Brain (organoid and tissue), 16 donors: ENCODE measurements at places on chromosomes 6 and 20. TPM values are rescaled to one million over a fixed set of nuclear protein-coding genes. Genes with fewer than 3 reads are reported as not detected.
A peak's percentile ranks its signal among the peaks of the same experiment; 100 is the strongest.

GRCh38 chr6:37840143-37840939, 20.8 kb downstream of the ZFAND3 start:
- DNase-seq: peak; percentile 40

- no peak for DNase-seq
Measured at GRCh38 chr6:142845143-142845571, 99.8 kb downstream of the HIVEP2 start.

Gene KIAA0408
- polyA plus RNA-seq: 24.9 TPM

DNA sequence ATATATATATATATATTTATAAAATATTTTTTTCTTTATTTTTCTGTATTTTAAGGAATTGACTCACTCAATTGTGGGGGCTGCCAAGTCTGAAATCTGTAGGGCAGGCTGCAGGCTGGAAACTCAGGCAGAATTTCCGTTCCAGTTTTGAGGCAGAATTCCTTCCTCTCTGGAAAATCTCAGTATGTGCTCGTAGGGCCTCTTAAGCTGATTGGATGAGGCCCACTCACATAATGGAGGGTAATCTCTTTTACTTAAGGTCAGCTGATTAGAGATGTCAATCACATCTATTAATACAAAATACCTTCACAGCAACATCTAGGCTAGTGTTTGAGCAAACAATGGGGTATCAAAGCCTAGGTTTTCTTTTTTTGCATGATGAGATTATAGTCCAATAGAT, 244.7 kb upstream of the RNF24 start:
- no peak for DNase-seq

Gene PKHD1
- polyA plus RNA-seq: not detected

GRCh38 chr20:46399401-46399800, 7.0 kb downstream of the ELMO2 start:
- DNase-seq: no peak

Gene LEMD2
- 49.4 TPM for polyA plus RNA-seq

DNA sequence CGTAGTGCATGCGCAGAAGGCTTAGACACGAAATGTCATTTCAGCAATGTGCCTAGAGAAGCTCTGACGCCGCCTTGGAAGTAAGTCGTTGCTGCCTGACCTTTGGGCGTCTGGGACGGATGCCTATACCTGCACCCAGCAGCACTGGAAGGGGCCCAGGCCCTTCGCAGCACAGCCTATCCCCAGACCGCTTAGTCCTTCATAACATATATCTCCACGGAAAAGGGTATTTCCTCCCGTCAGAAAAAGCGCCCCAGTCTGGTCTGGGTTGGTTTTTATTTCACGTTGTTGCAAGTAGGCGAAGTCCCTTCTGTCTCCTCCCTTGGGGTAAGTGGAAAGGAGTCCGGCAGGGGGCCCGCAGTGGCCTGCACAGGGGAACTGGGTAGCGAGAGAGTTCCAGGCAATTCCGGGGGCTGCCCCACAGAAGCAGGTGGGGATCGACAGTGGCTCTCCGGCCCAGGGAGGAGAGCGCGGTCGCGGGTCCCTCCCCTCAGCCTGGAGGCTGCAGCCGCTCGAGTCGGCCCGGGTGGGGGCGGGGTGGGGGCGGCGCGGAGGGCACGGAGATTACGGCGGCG, 559 bp upstream of the EYA4 start:
- DNase-seq: peak; percentile 51

- no peak for DNase-seq
Measured at GRCh38 chr6:163377561-163377960, 37.0 kb upstream of the QKI start.

- DNase-seq: peak; percentile 22
Measured at GRCh38 chr6:43856005-43856765, 86.2 kb downstream of the VEGFA start.

GRCh38 chr6:110355727-110356126, 2.4 kb downstream of the METTL24 start:
- DNase-seq: no peak

Gene DPPA5
- not detected for polyA plus RNA-seq

Gene NKAIN4
- 17.7 TPM for polyA plus RNA-seq

Gene TXLNB
- 1.8 TPM for polyA plus RNA-seq

Gene SLC16A10
- 1.6 TPM for polyA plus RNA-seq

DNA sequence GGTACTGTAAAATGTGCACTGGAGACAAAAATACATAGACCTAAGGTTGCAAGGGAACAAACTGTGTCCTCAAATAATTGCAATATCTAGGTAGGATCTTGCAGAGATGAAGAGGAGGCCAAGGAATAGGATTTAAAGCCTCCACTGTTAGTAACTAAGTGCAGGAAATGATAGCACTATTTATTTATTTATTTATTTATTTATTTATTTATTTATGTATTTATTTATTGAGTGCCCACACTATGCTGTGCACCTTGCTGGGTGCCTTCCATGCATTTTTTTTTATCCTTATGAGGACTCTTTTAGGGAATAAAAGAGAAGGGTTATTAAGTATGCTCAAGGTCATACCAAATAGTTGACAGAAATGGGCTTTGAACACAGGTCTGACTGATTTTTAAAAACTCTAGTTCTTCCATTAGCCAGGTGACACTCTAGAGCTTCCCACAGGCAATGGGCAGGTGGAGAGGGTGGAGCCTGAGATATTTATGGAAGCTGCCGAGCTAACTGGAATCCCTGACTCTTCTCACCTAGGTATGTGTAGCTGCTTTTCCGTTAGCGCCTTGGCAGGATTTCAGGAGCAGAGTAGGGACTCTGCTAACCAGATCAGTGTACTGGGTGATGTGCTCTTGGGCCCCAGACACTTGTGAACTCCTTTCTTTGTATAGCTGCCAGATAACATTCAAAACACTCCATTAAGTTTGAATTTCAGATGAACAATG, 12.8 kb upstream of the NUP153 start:
- DNase-seq: no peak

GRCh38 chr20:48321271-48321670, 506.5 kb downstream of the PREX1 start:
- DNase-seq: no peak

DNA sequence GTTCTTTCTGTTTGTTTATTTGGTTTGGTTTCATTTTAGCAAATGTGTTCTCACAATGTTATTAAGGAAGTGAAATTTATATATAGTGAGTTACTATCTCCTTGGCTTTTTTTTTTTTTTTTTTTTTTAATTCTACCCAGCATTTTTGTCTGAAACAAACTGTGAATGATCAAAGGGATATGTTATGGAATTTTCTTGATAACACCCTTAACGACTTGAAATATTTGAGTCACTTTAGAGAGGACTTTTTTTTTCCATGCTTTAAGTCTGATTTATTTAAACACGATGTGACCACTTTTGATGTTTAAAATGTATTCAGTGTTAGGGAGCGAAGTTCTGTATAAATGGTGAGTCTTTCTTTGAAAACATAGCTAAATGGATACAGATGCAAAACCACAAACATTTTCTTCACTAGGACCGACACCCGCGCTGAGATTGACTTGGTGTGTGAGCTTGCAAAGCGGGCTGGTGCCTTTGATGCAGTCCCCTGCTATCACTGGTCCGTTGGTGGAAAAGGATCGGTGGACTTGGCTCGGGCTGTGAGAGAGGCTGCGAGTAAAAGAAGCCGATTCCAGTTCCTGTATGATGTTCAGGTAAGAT, 149.7 kb downstream of the MTHFD1L start:
- DNase-seq: no peak

GRCh38 chr6:6319952-6320811, at the start of gene F13A1:
TSS of gene F13A1 (minus strand) at chr6:6320662. CDS start at chr6:6318664, 1,998 bp downstream.
- DNase-seq: peak; percentile 77

GRCh38 chr6:63391203-63391970, 71.6 kb upstream of the LGSN start:
- no peak for DNase-seq

DNA sequence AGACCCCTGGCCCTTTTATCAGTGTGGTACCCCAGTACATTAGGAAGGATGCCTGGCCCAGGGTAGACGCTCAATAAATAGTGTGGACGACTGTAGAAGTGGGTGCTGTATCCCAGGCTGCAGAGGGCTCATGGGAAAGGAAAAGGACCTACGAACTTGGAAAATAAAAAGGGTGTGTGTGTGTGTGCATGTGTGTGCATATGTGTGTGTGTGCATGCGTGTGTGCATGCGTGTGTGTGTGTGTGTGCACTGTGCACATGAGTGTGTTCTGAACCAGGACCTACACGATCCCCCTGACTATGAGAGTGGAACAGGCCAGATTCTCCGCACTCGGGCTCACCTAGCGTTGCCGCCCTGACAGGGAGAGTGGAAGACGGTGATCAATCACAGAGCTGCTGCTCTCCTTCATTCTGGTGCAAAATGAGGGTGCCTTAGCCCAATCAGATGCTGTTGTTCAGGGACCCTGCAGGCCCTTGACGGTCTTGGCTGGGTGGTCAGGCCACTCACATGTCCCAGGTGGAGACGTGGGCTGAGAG, 3.5 kb upstream of the UNC93A start:
- no peak for DNase-seq

DNA sequence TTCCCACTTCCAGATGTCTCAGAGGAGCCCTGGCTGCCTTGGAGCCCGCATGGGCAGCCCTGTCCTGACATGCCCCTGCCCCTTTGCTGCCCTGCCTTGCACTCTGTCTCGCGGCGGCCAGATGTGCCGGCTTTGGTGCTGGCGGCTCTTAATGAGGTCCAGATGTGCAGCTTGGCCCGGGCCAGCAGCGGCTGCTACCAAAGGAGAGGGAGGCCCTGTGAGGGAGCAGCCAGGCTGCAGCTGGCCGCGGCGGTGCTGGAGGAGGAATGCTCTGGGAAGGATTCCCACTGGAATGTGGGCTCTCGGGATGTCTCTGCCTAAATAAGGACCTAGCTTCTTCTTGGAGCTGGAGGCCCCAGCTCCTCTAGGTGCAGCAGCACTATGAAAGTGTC, 72.4 kb downstream of the FGD2 start:
- DNase-seq: no peak

DNA sequence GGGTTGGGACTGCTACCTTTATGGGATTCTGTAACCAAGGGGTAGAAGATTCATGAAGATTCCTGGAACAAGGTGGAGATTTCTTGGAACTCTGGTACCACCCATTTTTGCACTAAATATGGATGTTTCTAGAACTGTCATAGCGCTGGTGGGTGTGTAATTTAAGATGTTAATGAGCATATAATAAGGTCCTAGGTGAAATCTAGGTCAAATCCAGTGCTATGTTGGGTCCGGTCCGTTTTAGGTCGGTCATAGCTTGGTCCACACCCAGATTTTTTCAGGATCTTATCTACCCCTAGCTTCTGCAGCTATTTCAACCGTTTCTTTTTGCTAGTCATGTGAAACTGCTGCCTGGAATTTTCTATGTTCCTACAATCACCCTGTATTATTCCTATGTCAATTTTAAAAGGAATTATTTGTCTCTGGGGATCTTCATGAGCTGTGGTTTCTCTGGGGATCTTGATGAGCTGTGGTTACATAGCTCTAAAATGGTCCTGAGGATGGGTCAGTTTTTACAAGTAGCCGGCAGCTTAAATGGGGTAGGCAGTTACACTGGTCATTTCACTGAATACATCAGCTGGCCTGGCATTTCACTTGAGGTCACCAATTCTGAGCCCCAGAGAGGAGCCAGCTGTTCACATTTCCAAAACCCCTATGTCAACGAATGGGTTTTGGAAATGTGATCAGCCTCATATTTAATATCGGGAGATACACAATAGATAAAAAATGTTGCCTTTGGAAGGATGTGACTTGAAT, 652.3 kb upstream of the FLRT3 start:
- DNase-seq: no peak

Gene SUN5
- not detected for polyA plus RNA-seq

DNA sequence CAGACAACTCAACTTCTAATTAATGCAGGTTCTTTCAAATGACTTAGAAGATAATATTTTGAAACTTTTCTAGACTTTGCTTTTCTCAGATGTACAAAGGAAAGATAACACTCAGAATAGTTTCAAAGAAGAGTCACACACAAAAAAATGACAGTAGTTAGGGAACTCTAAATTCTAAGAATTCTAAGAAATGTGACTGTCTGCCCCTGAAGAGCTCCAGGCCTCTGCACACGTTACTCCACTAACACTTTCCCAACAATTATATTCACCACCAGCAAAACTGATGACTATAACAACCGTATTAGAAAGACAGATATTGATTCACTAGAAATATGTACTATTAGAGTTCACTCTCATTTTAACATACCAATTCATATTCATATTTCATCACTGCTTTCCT, 133.3 kb upstream of the SMLR1 start:
- no peak for DNase-seq

DNA sequence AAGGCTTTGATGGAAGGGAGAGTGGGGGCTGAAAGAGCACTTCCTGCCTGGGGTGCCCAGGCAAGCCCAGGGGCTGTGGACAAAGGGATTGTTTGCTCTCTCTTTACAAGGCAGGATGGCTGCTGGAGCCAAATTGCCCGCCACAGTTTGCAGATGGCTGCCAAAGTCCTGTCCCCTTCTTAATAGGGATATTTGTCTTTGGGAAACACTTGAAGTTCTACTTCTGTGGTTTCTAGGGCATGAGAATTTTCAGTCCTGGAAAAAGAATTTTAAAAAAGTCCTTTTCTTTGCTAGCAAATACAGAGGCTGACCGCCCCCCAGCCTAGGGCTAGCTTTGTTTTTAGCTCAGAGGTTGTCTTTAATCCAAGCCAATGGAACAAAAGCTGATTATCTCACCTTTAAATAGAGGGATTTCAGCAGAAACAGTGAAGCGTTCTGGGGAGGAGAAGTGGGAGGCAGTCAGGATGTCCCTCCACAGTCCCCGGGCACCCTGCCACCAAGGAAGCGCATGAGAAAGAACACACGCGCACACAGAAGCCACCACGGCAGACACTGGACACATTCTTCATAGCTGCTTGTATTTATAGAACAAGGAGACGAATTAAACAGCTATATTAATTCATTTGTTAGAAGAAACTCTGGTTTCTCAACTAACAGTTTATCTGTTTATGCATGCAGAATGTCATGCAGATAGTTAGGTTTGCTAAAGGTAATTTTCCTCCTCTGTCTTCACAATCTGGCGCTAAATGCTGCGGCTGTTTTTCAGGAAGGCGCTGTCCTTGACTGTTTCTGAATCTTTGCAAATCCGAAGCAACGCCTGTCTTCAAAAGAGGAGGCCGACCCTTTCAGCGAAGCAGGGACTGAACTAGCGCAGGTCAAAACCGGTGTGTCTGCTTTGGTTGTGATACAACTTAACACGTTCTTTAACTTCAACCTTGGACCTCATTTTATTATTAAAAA, 736.9 kb downstream of the QKI start:
- DNase-seq: peak; percentile 88

- no peak for DNase-seq
Measured at GRCh38 chr6:130852844-130853554, 25.8 kb downstream of the SMLR1 start.

GRCh38 chr6:126075335-126076071, 89.2 kb downstream of the TRMT11 start:
- DNase-seq: no peak
